ENCODE measurements at places on chromosomes 4 and X.

DNA sequence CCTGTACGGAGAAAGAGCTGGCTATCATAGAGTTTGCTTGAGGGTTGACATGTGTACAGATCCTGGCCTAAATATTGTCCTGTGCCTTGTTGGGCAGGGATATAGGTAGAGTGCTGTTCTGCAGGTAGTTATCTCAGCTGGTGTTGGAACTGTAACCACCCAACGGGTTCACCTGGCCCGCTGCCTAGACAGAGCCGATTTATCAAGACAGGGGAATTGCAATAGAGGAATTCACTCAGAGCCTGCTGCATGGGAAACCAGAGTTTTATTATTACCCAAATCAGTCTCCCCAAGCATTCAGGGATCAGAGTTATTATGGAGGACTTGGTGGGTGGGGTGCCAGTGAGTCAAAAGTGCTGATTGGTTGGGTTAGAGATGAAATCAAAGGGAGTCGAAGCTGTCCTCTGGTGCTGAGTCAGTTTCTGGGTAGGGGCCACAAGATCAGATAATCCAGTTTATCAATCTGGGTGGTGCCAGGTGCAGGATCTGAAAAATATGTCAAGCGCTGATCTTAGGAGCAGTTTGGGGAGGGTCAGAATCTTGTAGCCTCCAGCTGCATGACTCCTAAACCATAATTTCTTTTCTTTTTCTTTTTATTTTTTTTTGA, 42.5 kb upstream of the XIAP start:
- DNase-seq = no peak

DNA sequence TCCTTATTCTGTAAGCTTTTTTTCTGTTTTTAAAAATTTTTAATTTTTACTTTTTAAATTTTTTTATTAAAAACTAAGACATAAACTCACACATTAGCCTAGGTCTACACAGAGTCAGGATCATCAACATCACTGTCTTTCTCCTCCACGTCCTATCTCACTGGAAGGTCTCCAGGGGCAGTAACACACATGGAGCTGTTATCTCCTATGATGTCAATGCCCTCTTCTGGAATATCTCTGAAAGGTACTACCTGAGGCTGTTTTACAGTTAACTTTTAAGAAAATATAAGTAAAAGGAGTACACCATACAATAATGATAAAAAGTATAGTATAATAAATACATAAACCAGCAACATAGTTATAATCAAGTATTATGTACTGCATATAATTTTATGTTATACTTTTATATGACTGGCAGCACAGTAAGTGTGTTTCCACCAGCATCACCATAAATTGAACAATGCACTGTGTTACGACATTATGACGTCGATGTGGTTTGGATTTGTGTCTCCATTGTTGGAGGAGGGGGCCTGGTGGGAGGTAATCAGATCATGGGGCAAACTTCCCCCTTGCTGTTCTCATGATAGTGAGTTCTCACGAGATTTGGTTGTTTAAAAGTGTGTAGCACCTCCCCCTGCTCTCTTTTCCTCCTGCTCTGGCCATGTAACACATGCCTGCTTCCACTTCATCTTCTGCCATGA, 21.3 kb downstream of the IL15 start:
- no peak for DNase-seq

- DNase-seq = no peak
These were observed 15.8 kb downstream of the FTSJ1 start for GRCh38 chrX:48491809-48492208.

GRCh38 chrX:3010532-3010931, 4.2 kb downstream of the ARSH start:
- no peak for DNase-seq

GRCh38 chr4:31026256-31026655, 306.1 kb downstream of the PCDH7 start:
- DNase-seq = no peak

DNA sequence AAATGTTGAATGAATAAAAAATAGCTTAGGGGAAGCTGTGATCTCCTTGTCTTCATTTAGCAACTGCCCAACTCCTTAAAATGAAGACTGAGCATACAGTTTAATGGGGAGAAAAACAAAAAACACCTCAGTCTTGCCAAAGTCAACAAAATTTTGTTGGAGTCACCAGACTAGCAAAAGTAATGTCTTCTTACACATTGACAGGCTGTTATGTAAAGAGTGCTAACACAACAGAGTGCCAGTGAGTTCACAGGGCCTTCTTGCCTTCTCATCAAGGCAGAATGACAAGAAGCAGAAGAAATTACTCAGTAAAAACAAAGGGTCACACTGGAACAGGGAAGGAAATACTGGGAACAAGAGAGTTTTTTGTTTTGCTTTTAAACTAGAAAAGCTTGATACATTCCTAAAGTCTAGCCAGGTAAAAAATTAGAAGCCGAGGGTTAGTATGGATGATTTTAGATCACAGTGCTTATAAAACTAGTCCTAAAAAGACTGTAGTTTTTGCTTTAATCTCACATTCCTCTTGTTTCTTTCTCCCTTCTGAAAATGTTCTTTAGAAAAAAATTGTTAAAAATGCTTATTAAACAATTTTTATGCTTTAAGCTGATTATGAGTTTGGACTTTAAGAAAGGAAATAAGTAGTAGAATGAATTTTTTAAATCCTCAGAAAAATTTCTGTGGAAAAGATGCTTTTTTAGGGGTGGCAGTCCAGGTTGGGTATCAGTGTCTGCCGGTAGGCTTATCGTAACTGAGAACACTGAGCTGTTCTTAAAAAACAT, 38.7 kb upstream of the FRAS1 start:
- DNase-seq = no peak

DNA sequence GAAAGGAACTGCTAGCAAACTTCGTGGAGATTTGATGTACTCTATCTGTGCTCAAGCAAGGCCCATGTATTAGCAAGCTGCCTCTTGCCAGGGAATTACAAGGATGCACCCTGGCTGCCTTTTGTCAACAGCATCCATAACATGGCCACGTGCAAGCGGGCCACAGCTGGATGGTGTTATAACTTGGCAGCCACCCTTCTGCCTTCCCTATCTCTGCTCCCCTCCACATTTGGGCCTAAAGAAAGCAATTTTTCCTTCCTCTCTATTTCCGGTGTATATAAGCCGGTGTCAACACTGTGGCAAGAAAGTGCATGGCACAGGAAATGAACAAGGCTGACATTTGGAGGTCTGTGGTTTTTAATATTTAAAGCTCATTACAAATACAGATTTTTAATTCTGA, 94.8 kb downstream of the CLNK start:
- no peak for DNase-seq

GRCh38 chr4:92184566-92184965, 119.2 kb upstream of the GRID2 start:
- DNase-seq = no peak

DNA sequence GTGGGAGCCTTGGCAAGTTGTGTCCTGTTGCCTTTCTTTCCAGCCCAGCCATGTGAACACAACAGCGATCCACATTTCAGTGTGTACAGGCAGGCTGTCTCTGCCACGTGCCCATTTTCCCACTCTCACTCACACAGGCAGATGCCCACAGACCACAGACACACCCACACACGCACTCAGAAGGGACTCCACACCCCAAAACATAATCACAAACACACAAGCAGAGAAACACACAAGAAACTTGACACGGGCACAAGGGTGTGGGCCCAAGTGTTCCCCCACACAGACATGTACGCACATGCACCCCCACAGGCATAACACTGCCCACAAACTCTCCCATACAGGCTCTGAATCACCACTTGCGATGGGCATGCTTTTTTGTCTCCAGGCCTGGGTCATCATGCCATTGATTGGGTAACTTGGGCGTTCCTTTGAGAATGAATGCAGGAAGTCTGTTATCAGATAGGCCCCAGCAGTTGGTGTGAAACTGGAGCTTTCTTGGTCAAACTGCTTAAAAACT, 84.3 kb downstream of the NBDY start:
- DNase-seq = peak; percentile 8

DNA sequence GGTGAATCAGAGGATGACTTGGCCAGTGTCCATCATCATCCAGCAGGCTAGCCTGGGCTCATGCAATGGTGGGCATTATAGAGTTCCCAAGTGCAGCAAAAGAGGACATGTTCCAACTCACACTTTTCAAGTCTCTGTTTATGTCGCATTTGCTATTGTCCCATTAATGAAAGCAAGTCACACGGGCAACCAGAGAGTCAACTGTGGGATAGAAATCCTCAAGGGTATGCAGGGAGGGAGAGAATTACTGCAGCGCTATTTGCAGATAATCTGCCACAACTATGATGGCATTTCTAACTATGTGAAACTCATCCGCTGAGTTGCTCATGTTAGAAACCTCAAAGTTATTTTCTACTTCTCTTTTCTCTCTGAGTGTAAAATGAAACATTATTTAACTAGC, 78.5 kb upstream of the TAB3 start:
- no peak for DNase-seq

DNA sequence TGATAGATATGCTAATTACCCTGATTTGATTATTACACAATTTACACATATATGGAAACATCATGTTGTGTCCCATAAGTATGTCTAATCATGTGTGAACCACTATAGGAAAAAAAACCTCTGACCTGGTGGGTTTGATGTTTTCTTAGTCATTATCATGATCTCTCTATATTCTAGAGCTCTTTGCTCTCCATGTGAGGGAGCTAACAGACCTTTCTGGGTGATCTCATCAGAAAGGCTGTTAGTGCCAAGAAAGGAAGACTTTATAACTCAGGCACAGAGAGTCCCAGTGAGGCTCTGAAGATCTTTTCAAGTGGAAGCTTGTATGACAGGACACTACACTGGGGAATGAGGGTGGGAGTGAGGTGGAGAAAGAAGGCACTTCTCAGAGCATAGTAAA, 527.7 kb upstream of the MAGEB2 start:
- DNase-seq = no peak

DNA sequence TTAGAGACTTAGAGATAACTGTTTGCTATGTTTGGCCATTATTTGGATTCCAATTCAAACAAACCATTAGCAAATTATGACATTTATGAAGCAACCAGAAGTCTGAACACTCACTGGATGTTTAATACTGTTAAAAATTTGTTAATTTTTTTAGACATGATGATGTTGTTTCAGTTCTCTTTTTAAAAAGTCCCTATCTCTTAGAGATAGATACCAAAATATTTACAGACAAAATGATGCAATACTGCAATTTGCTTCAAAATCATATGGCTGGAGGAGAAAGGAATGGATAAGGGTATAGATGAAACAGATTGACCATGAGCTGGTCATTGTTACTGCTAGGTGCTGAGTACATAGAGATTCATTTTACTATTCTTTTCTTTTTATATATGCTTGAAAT, 534.6 kb downstream of the BCOR start:
- DNase-seq = no peak

GRCh38 chrX:3548765-3549391, 164.6 kb downstream of the PRKX start:
- no peak for DNase-seq

- no peak for DNase-seq
These were observed 7.1 kb upstream of the TLR2 start for GRCh38 chr4:153676984-153677383.

- DNase-seq = no peak
These were observed 137.3 kb downstream of the ELOVL6 start for GRCh38 chr4:110061076-110061475.

GRCh38 chr4:119728692-119729593, 100.3 kb upstream of the PDE5A start:
- no peak for DNase-seq

DNA sequence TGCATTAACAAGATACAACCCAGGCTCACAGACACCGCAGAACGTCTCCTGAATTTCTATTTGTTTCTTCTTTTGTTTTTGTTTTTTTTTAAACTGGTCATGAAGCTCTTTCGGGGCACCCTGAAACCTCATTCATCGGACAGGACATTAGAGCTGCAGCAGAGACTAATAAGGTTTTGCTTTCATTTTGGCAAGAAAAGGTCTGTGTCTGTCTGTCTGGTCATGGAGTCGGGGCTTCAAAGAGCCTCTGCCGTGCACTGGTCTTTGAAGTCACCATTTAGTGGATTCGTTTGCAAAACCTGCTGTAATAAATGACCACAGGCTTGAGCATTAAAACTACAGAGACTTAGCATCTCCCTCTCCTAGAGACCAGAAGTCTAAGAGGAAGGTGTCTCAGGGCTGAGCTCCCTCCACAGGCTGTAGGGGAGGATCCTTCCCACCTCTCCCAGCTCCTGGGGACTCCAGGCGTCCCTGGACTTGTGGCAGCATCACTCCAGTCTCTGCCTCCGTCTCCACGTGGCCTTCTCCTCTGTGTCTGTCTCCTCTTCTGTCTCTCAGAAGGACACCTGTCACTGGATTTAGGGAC, 247.5 kb downstream of the CRLF2 start:
- no peak for DNase-seq

GRCh38 chrX:14497184-14497666, 32.1 kb upstream of the GLRA2 start:
- no peak for DNase-seq

GRCh38 chr4:3257103-3257555, 8.2 kb downstream of the MSANTD1 start:
- DNase-seq = no peak

GRCh38 chrX:44874420-44875184, 1.6 kb downstream of the KDM6A start:
- peak; percentile 12 for DNase-seq

DNA sequence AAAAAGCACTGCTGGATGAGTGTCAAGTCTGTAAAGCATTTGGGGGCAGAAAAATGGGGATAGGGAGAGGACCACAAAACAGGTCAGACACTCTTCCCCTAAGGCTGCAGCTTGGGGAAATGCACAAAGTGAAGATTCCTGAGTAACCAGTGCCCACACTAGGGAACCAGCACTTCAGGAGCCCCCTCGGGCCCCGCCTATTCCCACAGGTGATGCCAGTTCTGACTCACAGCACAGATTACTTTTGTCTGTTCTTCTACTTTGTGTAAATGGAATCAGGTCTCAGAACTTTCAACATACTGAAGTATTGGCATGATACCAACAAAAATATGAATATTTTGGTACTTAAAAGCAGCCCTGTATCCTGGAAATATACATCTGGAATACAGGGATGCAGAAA, 112.5 kb downstream of the ADRA2C start:
- DNase-seq = no peak

DNA sequence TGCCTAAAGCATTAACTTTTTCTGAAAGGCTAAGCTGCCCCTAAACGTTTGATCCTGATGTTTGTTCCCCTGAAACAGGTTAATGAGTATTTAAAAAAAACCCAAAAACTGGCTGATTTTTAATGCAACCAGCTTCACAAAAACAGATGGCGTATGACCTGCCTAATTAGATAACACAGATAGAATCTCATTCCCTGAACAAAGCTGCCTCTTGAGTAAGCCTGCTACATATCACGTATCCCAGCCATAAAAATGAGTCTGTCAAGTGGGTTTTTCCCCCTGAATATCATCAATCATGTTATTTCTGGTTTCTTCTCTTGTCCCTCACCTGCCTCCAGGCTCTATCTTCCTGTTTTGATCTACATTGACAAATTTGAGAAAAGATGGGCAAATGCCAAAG, 154.2 kb upstream of the FAM9B start:
- DNase-seq = no peak

DNA sequence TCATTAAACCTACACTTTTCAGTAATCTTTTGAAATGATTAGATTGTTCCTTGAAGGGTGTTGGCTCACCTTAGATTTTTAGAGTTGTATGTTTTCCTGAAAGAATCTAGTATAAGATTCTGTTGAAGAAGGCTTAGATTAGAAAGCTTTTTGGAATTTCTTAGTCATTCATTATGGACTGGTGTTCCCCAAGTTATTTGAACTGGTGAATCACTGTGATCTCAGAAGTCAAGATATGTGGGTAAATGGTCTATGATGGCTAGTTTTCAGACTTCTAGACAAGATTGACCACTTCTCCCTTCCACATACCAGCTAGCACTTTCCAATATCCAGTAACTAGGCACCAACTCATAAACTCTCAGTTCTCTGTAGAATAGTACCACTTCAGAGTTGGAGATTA, 138.1 kb downstream of the KDM6A start:
- no peak for DNase-seq

GRCh38 chr4:37754410-37755185, 68.4 kb upstream of the RELL1 start:
- DNase-seq = no peak
